ENCODE measurements at places on chromosomes 7 and 10. TPM values are rescaled to one million over a fixed set of nuclear protein-coding genes. Genes with fewer than 3 reads are reported as not detected.

- no peaks in the 10 kb centered on the region for H3K36me3 ChIP-seq
- no peak for DNase-seq
- H3K4me1 ChIP-seq = no peaks in the 10 kb centered on the region
- H3K27ac ChIP-seq = no peak overlapping the region
- no peak overlapping the region for H3K4me3 ChIP-seq
Observed at GRCh38 chr10:55509168-55509567, 708.1 kb upstream of the PCDH15 start.

DNA sequence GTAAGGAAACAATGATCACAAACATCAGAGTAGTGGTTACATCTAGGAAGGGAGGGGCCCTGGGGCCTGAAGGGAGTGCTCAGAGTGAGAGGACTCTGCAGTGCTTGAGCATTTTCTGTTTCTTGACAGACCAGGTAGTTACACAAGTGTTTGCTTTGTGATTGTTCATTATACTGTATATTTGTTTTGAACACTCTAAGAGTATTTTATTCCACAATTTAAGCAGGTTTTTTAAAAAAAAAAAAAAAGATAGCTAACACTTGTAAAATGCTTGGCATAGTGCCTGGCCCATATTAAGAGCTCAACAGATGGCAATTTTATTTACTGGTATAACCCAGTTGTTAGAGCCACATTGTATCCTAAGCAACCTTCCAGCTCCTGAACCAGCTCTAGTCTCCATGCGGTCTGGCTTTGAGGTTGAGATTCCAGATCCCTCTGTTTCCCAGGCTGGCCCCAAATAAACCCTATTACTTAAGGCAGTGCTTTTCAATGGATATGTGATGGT, 20.1 kb upstream of the ATXN7L1 start:
- no peaks in the 10 kb centered on the region for H3K36me3 ChIP-seq
- no peaks in the 10 kb centered on the region for H3K4me1 ChIP-seq
- H3K27ac ChIP-seq = no peak overlapping the region
- no peak overlapping the region for H3K4me3 ChIP-seq

DNA sequence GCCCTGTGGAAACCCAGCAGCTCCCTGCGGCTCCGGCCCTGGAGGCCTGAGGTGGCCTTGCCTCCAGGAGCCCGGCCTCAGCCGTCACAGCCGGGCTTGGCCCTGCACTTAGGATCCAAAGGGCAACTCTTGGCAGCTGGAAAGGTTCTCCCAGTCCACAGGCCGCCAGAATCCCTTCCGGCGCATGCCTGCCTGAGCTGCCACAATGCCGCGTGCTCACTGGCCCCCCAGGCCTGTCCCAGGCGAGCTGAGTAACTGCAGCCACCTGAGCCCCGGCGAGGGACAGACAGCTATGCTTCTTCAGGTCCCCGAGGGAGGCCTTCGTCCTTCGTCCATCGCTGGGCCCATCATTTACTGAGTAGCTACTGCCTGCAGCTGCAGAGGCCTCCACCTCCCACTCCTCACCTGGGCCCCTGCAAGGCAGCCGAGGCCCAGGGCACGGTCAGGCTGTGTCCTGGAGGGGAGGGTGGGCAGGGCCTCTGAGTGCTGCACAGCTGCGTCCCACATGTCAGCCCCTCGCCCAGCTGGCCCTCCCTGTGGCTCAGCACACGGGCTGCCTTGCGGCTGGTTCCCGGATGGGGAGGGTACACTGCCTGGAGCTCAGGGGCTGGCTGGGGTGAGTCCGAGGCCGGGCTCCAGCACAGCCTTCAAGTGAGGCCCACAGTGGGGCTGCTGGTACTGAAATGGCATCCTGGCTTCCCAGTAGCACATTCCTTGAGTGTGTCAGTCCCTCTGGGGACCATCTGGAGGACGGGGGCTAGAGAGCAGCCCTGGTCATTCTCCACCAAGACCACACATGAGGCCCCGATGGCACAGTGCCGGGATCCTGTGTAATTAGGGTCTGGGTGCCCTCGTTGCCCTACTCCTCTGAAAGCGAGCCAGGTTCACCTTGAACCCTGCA, 172.5 kb downstream of the ELFN1 start:
- no peaks in the 10 kb centered on the region for H3K36me3 ChIP-seq
- H3K27ac ChIP-seq = no peak overlapping the region
- no peaks in the 10 kb centered on the region for H3K27me3 ChIP-seq
- DNase-seq = peak; percentile 24
- no peak overlapping the region for H3K4me3 ChIP-seq

DNA sequence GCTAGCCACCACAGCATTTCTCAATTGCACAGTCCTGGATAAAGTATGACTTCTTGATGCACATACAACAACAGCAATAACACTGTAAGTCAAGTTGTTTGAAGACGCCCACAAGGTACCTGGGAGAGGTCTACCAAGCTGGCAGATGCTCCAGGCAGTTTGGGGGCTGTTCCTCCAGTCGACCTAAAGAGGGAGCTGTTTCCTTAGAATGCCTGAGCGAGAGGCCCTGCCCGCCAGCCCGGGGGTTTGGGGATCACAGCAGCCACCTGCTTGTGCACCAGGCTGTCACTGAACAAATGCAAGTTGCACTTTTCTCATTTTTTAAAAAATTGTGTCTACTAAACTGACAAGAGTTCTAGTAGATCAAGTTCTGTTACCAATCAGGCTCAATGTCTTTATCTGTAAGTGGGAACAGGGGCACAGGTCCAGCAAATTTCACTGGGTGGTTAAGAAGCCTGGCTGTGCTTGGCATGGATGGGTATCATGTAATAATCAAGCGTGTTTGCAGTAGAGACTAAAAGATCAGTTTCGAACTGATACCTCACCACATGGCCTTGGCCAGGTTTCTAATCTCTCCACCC, 193.8 kb upstream of the ADO start:
- H3K27me3 ChIP-seq = no peaks in the 10 kb centered on the region
- DNase-seq = no peak
- no peak overlapping the region for H3K27ac ChIP-seq

DNA sequence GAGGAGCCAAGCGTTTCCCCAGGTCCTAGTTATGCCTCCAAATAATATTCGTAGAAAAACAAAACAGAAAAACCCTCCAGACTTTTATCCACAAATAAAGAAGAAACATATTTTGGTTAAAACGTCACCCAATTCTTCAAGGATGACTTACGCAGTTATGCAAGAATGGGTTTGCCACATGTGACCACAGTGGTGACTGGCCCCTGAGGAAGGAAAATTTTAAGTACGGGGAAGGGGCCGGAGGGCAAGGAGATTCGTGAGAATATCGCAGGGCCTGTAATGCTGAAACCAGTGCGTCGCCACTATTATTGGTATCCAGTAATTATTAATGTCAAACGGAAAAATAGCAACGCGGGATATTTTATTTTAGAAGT, 537 bp upstream of the MRPS24 start:
- H3K27ac ChIP-seq = peak overlapping the region; percentile 85
- H3K36me3 ChIP-seq = no peaks in the 10 kb centered on the region
- no peaks in the 10 kb centered on the region for H3K27me3 ChIP-seq
- peak overlapping the region; percentile 97 for H3K4me3 ChIP-seq
- H3K4me1 ChIP-seq = peaks cover 1% of the 10 kb centered on the region

- no peaks in the 10 kb centered on the region for H3K36me3 ChIP-seq
- H3K4me3 ChIP-seq = no peak overlapping the region
- H3K27me3 ChIP-seq = no peaks in the 10 kb centered on the region
- no peak overlapping the region for H3K27ac ChIP-seq
- DNase-seq = no peak
- no peaks in the 10 kb centered on the region for H3K4me1 ChIP-seq
Observed at GRCh38 chr10:124423813-124424212, 5.1 kb upstream of the OAT start.

MDFIC gene
- total RNA-seq = 17.9 TPM

SNX10 gene
- 1.1 TPM for total RNA-seq

DNA sequence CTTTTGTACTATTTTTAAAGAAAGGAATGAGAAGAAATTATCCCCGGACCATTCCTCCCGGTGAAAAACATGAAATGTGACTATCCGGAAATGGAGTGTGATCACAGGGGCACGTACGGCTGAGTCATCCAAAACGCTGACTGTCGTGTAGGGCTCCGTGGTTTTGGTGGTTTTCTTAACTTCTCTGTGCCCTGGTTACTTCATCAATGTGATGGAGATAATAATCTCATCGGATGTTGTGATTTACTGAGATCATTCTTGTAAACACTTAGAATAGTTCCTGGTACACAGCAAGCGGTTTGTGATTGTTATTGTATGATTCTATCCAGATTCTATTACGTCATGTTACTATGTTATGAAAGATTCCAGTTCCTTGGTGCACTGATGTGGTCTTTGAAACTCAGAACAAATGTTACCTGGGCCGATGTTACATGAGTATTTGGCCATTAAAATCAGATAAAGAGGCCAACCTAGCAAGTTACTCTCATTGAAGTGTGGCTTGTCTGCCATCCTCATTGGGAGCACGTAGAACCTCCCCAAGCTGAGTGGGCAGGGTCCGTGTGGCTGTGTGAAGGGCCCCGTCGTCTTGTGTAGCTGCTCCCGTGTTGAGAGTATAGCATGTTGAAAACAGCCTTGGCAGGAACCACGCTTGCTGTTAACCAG, 99.5 kb downstream of the CAMK1D start:
- no peak overlapping the region for H3K27ac ChIP-seq
- no peaks in the 10 kb centered on the region for H3K36me3 ChIP-seq
- peaks cover 16% of the 10 kb centered on the region for H3K4me1 ChIP-seq
- H3K27me3 ChIP-seq = no peaks in the 10 kb centered on the region
- peak; percentile 66 for DNase-seq
- no peak overlapping the region for H3K4me3 ChIP-seq

- no peak overlapping the region for H3K4me3 ChIP-seq
- no peak for DNase-seq
- no peaks in the 10 kb centered on the region for H3K27me3 ChIP-seq
- H3K36me3 ChIP-seq = no peaks in the 10 kb centered on the region
Observed at GRCh38 chr10:13475124-13475523, 53.7 kb downstream of the BEND7 start.

DNA sequence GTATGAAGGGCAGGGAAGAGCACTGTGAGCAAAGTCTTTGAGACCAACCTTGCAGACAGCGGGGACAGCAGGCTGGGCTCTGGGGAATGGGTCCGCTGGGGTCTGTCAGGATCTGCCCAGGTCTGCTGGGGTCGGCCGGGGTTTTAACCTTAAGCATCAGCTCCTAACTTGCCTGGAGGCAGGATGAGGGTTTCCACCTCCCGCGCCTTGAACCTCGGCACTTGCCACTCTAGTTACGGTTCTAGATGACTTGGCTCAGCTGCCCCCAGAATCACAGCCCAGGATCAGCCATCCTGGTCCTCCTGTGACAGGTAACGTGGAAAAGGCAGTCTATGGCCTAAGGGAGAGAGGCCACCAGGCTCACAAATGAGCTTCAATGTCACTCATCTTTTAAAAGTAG, 50.4 kb upstream of the CACUL1 start:
- no peak for DNase-seq
- H3K36me3 ChIP-seq = no peaks in the 10 kb centered on the region
- no peaks in the 10 kb centered on the region for H3K4me1 ChIP-seq
- H3K27me3 ChIP-seq = no peaks in the 10 kb centered on the region
- no peak overlapping the region for H3K4me3 ChIP-seq

DNA sequence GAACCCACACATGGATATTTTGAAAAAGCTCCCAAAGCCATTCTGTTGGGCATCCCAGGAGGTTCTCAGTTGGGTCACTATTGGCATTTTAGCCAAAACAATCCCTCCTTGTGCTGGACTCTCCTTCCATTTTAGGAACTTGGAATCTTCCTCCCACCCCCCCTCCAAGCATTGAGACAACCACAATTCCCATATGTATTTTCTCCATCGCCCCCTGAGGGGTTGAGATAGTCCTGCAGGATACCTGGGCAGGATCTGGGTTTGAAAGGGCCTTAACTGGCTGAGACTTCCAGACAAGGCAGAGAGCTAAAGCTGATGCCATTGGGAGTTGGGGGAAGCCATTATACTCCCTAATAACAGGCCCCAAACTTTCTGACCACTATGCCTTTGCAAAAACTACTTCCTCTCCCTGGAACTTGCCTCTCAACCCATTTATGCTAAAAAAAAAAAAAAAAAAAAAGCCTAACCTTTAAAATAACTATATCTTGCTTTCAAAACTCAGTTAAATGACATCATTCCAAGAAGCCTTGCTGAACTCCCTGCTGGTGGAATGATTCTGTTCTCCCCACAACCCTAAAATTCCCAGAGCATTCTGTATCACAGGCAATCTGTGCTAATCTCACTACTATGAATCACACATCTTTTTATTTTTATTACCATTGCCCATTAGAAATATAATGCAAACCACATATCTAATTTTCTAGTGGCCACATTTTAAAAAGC, 77.5 kb upstream of the PDE1C start:
- H3K4me1 ChIP-seq = no peaks in the 10 kb centered on the region
- DNase-seq = no peak
- H3K27ac ChIP-seq = no peak overlapping the region
- no peaks in the 10 kb centered on the region for H3K27me3 ChIP-seq

DNA sequence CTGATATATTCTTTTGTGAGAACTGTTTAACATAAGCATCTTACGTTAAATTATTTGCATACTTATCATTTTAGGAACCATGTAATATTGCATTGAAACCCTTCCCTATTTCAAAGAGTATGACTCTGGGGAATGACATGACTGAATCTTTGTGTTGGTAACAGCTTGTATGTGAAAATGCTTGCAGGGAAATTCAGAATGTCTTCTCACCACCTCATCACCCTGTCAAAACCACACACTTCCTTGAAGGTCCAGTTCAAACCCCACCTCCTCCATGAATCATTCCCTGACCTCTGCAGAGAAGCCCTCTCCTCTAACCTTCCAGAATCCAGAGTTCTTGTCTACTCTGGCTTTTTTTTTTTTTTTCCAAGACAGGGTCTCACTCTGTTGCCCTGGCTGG, 26.3 kb upstream of the NKX2-3 start:
- no peak overlapping the region for H3K4me3 ChIP-seq
- DNase-seq = no peak
- H3K4me1 ChIP-seq = no peaks in the 10 kb centered on the region
- H3K36me3 ChIP-seq = no peaks in the 10 kb centered on the region

DNA sequence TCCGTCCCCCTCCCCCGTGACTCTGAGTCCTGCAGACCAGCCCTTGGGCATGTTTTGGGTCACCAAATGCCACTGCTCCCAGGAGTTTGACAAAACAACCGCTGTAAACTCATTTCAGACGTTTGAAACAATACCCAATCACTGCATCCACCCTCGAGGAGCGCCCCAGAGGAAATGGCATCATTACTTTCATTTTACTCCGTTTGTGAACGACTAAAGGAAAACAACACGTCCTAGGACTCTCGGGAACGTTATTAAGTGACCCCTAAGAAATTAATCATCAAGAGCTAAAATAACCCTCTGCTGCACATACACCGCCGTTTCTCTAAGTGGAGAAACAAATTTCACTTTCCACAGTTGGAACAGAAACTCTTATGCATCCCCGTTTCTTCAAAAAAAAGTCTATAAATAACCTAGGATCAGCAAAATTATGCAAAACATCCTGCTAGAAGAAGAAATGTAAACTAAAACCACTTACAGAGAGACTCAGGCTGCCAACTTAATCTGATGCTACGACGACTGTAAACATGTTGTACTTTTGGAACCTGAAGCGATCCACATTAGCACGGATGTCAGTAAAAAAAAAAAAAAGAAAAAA, 109.9 kb upstream of the EFCAB10 start:
- peak overlapping the region; percentile 37 for H3K4me3 ChIP-seq

PRKAR2B gene
- 37.7 TPM for total RNA-seq

Data from ovary (tissue), 10 donors.